ENCODE measurements at places on chromosomes 6 and 20. TPM values are rescaled to one million over a fixed set of nuclear protein-coding genes. Genes with fewer than 3 reads are reported as not detected.

- DNase-seq: no peak
These were observed 289.6 kb downstream of the PREX1 start for GRCh38 chr20:48538058-48538825.

DNA sequence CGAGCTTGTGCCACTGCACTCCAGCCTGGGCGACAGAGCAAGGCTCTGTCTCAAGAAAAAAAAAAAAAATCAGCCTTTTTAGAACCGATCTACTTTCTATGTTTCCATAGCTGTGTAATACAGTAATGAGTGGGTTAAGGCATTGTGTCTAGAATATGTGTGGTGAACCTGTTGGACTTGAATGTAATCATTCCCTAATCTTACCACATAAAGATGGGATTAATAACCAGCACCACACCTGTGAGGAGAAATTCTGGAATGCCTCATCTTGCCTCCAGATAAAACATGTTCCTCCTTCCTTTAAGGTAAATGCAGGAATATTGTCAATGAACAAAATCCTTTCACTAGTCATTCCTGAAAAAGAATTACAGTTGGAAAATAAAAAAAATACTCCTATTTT lies 43.7 kb downstream of the MAPK14 start:
- no peak for DNase-seq

- no peak for DNase-seq
These were observed 400.3 kb upstream of the SASH1 start for GRCh38 chr6:147942363-147942762.

SNAP25 gene
- not detected for total RNA-seq

DNA sequence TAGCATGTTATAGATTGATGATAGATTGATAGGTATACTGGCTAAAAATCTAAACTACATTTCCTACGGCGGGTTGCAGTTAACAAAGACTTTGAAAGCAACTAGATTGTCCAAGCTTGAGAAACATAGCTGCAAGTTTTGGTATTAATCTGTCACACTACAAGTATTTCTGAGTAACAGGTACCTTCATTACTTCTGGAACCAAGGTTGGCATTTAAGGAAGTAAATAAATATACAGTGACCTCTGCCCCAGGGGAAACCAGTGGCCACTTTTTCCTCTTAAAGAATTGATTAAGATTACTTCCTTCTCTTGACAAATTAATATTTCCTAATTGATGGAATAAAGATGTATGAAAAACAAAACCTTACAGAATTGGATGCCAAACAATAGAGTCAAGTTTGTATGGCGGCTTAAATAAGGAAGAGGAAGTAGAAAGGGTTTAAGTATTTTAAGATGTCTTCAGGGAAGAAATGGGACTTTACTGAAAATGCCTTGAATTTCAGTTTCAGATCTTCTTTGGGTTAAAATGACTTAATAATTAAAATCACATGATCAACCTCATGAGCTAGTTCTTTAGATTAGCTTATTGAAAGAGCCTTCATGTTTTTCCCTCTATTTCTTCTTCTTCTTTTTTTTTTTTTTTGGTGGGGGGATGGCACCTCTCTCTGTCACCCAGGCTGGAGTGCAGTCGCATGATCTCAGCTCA lies 132.8 kb downstream of the DOK5 start:
- no peak for DNase-seq

DNA sequence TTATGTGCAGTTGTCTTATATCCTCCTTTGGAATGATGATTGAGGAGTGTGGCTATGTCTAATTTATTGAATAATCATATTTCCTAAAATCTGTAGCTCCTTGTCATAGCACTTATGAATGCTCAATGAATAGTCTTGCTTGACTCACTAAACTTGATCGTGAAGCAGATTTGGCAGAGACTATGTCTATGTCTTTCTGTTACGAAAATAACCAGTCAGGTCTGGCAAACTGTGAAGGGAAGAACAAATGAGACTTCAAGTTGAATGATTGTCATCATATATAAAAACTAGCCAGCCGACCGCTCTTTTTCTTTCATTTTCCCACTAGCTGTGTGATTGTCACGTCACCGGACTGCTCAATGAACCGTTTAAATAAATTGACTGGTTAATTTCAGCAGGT lies 1303.9 kb upstream of the GJE1 start:
- no peak for DNase-seq

SLC32A1 gene
- not detected for total RNA-seq
